ENCODE measurements at places on chromosomes 3 and 15. TPM values are rescaled to one million over a fixed set of nuclear protein-coding genes. Genes with fewer than 3 reads are reported as not detected.

Gene CEMIP
- total RNA-seq, result not detected

Gene FRG2C
- not detected for total RNA-seq

Gene C15orf62
- total RNA-seq, result 0.61 TPM

Gene NR1I2
- total RNA-seq, result 1.0 TPM

Gene ALAS1
- total RNA-seq, result 54.3 TPM

Gene GCNT3
- total RNA-seq, result not detected

Gene FBN1
- 0.49 TPM for total RNA-seq

Gene FETUB
- not detected for total RNA-seq

Gene SNRPN
- 73.5 TPM for total RNA-seq

Gene SLC28A1
- not detected for total RNA-seq

Gene DPPA2
- not detected for total RNA-seq

Gene TM4SF1
- not detected for total RNA-seq

Gene SEMA3B
- total RNA-seq, result 1.6 TPM

Gene EPHB3
- total RNA-seq, result not detected

Gene EOMES
- 4.4 TPM for total RNA-seq

Gene CA12
- total RNA-seq, result not detected

Gene CTXN2
- not detected for total RNA-seq

Gene MYO5A
- 22.6 TPM for total RNA-seq

Gene CPLX3
- not detected for total RNA-seq

Gene RTP3
- total RNA-seq, result not detected

Gene C3orf85
- not detected for total RNA-seq

Gene IL5RA
- not detected for total RNA-seq

Gene CHRFAM7A
- 1.0 TPM for total RNA-seq

Gene SPATA12
- total RNA-seq, result not detected

Gene PTPRG
- not detected for total RNA-seq

Gene USP4
- total RNA-seq, result 67.8 TPM

Gene ENTPD3
- total RNA-seq, result not detected

Gene CAPN3
- total RNA-seq, result 3.5 TPM

Gene KCNH8
- not detected for total RNA-seq

Gene CD86
- 0.43 TPM for total RNA-seq

Gene FRMD4B
- 11.8 TPM for total RNA-seq

Gene SAXO2
- 1.1 TPM for total RNA-seq

Gene MYLK
- total RNA-seq, result 0.34 TPM

Gene LSAMP
- not detected for total RNA-seq

Gene CLDN16
- not detected for total RNA-seq
